SK-N-DZ (cell line): ENCODE measurements at places on chromosomes 6 and 20.
A peak's percentile ranks its signal among the peaks of the same experiment; 100 is the strongest.

GRCh38 chr20:5722927-5723326 is 27.3 kb upstream of the SHLD1 start:
- DNase-seq = no peak

DNA sequence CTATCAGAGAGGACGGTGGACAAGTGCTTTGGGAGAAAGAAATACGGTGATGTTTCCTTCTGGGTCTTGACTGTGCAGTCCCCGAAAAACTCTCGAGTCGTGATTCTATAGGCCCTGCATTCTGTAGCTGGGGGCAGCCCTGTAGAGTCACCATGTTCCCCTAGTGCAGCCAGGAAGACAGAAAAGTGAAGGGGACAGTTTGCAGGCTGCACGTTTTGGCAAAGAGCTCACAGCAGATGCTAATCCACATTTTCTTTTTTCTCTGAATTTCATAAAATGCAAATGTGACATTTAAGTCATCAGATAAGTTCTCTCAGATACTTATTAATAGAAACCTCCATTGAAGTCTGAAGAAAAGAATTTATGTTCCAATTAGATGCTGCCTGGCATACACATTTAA is 19.5 kb downstream of the SPATS1 start:
- no peak for DNase-seq

GRCh38 chr20:11331096-11331495 is 586.6 kb upstream of the BTBD3 start:
- no peak for DNase-seq

DNA sequence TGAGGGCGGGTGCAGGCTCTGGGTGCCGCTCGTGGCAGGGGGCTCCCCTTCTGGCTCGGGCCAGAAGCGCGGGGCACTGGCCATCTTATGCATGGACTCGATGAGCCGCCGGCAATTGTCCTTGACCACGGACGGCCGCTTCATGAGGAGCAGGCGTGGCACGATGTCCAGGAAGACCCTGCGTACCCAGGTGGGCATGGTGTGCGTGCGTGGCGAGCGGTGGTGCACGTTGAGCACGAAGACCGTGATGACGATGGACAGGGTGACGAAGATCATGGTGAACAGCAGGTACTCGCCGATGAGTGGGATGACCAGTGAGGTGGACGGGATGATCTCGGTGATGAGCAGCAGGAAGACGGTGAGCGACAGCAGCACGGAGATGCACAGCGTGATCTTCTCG is 11.0 kb downstream of the CHRNA4 start:
- DNase-seq = no peak

- peak; percentile 87 for DNase-seq
Observed at GRCh38 chr6:3231247-3232016, 4.0 kb upstream of the TUBB2B start.

- DNase-seq = no peak
Observed at GRCh38 chr20:707451-708110, 32.0 kb upstream of the SCRT2 start.

GRCh38 chr6:153595903-153596302 is 443.1 kb upstream of the OPRM1 start:
- no peak for DNase-seq

DNA sequence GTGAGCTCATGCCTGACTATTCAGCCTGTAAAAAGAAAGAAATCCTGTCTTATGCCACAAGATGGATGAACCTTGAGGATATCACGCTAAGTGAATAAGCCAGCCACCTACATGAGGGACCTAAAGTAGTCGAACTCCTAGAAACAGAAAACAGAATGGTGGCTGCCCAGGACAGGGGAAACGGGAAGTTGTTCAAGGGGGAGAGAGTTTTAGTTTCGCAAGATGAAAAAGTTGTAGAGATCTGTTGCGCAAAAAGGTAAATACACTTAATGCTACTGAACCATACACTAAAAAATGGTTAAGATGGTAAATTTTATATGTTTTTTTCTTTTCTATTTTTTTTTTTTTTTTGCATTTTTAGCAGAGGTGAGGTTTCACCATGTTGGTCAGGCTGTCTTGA is 74.1 kb upstream of the RALY start:
- no peak for DNase-seq

- DNase-seq = no peak
Observed at GRCh38 chr6:149013586-149014344, 266.9 kb downstream of the UST start.

GRCh38 chr20:4567170-4567569 is 154.5 kb upstream of the PRND start:
- DNase-seq = no peak

DNA sequence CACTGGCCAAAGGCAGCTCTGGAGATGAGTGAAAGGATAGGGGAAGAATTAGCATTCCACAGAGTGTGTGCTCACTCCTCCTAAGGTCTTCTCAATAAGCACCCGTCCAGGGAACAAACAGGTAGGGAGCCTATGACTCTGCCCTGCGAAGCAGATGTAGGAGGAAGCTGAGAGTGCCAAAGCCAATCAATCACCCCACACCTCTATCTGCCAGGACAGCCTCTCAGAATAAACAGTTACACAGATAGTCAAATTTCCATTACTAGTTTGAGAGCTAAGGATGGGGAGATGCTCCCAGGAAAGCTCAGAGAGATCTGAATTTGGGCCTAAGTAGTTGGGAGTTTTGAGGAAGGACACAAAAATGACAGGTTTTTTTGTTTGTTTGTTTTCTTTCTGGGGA is 40.5 kb upstream of the SLA2 start:
- no peak for DNase-seq

DNA sequence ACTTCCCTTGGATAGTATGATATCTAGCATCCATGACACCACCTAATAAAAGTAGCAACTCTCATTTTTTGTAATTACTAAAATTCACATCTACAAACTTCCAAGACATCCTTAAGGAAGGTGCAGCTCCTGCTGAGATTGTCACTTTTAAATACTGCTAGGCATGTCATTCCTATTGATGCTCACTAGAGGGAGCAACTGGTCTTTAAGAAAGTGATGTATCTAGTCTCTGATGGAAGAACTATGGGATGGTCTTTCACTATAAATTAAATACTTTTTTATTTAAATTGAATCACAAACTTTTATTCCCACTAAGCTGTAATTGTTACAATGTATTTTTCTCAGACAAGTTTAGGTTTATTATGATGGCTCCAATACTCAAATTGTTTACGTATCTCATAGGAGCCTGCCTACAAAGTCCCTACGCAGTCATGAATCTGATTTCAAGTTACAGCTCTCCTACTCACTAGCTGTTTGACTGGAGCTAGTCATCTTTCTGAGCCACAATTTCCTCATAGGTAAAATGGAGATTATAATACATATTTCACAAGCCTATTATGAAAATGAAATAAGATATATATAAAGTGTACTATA is 8.1 kb upstream of the TSPYL1 start:
- peak; percentile 61 for DNase-seq

- DNase-seq = no peak
Observed at GRCh38 chr20:750801-751200, 17.5 kb downstream of the SLC52A3 start.

- DNase-seq = no peak
Observed at GRCh38 chr6:2794171-2794730, 29.1 kb downstream of the WRNIP1 start.

- no peak for DNase-seq
Observed at GRCh38 chr6:70336996-70337742, 34.3 kb upstream of the COL9A1 start.

GRCh38 chr20:18973529-18974173 is 160.1 kb downstream of the SCP2D1 start:
- DNase-seq = no peak

- no peak for DNase-seq
Observed at GRCh38 chr20:46696791-46697279, 7.6 kb upstream of the TP53RK start.

DNA sequence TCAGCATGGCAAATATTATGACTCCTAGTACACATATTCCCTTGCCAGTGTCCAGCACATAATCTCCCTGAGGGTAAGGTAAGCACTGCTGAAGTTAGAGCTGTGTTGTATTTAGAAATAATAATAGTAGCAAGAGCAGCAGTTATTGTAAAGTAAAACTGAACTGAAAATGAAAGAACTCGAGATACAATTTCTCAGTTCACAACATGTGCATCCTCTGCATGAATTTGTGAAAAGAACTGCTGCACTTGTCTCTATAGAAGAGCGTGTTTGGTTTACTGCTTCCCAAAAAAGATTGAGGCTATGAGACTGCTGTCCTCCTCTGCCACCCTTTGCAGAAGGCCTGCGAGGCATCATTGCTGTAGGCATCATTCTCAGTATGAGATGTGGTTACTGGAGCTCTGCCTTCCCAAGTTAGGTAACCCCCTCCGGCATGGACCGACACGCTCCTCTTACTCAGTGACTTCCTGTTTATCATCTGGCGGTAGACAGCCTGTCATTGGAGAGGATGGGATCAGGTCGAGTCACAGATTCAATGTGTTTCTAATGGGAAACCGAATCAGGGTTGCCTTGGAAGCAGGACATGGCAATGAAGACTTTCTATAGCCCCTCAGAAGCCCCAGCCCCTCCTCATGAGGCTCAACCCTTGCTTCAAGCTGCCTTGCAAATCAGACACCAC is 48.1 kb downstream of the SLC24A3 start:
- no peak for DNase-seq

DNA sequence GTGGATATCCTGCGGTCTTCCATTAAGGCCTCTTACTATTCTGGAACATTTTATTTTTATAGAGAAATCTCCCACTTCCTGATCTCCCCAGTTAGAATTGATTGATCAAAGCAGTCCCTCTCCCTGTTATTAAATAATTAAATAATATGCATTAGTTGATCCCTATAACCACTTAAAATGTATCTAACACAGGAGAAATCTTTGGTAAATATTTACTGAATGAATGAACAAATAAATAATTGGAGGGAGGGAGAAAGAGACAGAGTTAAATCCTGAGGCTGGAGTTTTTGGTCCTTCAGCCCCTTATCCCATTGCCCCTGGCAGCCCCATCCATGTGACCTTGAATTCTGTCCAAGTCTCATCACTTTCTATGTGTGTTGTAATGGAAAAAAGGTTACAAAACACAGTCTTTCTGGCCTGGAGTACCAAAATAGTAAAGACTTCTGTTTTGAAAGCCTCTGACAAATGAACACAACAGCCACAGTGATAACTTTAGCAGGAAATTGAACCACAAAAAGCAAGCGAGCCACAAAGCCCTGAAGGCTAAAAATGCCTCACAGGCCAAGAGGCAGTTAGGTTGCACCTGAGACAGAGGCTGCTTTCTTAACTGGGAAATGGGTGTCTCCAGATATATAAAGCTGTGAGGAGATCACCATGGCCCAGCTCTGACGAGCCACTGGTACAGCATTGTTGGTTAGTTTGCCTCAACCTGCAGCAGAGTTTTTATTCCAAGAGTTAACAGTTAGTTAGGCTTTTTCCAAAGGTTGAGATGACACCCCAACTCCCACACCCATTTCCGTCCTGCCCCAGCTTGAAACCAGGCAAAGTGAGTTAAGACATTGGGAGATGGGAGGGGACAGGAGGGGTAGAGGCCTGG is 11.3 kb downstream of the NT5E start:
- DNase-seq = no peak

- peak; percentile 50 for DNase-seq
Observed at GRCh38 chr6:7615611-7616383, 25.8 kb downstream of the SNRNP48 start.

- no peak for DNase-seq
Observed at GRCh38 chr20:6855796-6856195, 88.3 kb downstream of the BMP2 start.
